ENCODE measurements at places on chromosomes 2 and 18. TPM values are rescaled to one million over a fixed set of nuclear protein-coding genes. Genes with fewer than 3 reads are reported as not detected.

KCNG2 gene
- polyA plus RNA-seq: 0.04 TPM

CHRND gene
- not detected for polyA plus RNA-seq

SPAG16 gene
- 20.4 TPM for polyA plus RNA-seq

PLEKHA3 gene
- 0.79 TPM for polyA plus RNA-seq

IL36B gene
- 8.8 TPM for polyA plus RNA-seq

LIMS4 gene
- 0.93 TPM for polyA plus RNA-seq

TMEM17 gene
- polyA plus RNA-seq: 1.5 TPM

All from esophagus (tissue), 2 donors.